A673 (cell line): ENCODE measurements at places on chromosomes 11 and 22.
A peak's percentile ranks its signal among the peaks of the same experiment; 100 is the strongest.

GRCh38 chr11:103699216-103699615, 337.2 kb upstream of the DDI1 start:
- DNase-seq: peak; percentile 69

DNA sequence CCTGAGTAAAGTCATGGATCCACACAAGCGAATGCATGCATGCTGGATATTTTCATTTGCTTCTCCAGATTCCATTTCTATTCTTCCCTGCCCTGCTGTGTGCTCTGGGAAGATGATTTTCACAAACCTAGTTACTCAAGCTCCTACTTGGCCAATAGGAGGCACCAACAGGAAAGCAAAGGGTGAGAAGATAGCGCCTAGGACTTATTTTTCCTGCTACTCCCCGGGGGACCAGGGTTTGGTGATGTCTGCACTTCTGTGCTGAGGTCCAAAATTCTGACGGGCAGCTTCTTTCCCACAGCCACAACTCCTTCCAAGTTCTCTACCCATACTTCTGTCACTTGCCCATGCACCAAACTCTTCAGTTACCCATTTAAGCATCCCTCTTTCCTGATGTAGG, 509.3 kb upstream of the TENM4 start:
- no peak for DNase-seq

GRCh38 chr11:763549-764321, 13.6 kb downstream of the GATD1 start:
- no peak for DNase-seq

GRCh38 chr11:384511-384910, 9.5 kb upstream of the PKP3 start:
- no peak for DNase-seq

- DNase-seq: no peak
Measured at GRCh38 chr11:102464859-102465500, 12.4 kb upstream of the TMEM123 start.

GRCh38 chr11:71239581-71239980, 12.8 kb downstream of the SHANK2 start:
- DNase-seq: no peak

GRCh38 chr11:75823946-75824345, 8.9 kb downstream of the UVRAG start:
- DNase-seq: no peak

DNA sequence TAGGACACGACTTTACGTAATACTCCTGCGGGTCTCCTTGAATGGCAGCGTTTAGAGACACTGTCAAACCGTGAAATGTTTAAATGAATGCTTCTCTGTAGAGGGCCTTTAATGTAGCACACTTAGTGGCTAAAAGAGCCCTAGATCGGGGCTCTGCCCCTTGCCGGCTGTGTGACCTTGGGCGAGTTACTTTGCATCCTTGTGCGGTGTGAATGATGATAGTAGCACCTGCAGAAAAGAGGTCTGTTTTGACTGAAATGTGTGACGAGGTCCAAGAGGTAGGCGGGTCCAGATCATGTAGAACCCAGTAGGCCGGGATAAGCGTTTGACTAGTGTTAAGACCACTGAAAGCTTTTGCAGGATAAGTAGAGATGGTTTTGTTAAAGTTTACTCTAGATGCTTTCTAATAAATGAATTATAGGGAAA, 866 bp downstream of the MED17 start:
- no peak for DNase-seq

DNA sequence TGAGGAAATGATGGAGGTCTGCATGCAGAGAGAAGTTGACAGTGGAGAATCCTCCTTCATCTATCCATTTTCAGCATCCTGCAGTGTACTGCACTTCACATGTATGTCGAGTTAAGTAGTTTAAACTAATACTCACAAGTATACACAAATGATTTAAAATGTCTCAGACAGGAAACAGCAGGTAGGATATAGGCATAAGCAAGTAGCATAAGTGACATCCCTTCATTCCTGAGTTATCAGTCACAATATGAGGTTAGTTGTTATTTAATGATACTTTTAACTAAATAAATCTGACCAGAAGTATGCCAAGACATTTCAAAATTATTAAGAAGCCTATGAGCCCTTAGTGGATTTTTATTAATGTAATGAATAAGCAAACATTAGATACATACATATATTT, 37.4 kb downstream of the MTMR2 start:
- DNase-seq: no peak

DNA sequence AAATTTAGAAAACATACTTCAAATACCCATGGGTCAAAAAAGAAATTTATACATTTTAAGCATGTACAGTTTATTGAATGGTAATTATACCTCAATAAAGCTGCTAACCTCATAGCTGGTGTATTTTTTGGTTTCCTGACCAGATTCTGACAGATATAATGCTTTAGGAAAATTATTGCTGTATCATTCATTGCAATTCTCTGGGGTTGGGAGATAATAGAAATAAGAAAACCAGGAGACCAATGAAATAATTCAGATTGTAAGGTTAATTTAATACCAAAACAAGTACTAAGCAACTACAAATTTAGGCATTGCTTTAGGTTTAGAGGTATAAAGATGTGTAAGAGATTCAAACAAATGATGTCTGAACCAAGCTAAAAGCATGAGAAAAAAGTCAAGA, 120.1 kb downstream of the ENTHD1 start:
- DNase-seq: no peak

DNA sequence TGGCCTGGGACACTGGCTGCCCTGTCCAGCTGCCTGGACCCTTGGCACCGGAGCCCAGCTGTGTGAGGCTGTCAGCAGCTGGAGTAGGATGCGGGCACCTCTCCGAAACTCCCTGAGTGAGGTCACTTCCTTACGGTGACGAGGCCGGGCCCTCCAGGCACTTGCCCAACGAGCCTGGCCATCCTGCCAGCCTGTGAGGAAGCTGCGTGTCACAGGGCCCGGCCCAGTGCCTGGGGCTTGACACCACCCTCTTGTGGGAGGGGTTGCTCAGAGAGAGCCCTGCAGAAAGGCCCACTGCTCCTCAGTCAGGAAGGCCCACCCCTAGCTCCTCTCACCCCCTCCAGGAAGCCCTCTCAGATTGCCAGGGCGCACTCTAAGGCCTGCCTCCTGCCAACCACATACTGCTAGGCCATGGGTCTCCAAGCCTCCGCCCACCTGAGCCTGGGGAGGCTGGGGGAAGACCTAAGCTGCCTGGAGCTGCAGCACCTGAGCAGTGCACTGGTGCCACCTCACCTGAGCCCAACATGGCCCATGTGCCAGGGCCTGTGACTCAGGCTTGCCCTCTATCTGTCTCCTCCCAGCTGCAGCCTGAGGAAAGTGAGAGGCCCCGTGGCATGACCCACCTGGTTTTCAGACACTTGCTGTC, 4.3 kb upstream of the PHLDA2 start:
- DNase-seq: peak; percentile 47

DNA sequence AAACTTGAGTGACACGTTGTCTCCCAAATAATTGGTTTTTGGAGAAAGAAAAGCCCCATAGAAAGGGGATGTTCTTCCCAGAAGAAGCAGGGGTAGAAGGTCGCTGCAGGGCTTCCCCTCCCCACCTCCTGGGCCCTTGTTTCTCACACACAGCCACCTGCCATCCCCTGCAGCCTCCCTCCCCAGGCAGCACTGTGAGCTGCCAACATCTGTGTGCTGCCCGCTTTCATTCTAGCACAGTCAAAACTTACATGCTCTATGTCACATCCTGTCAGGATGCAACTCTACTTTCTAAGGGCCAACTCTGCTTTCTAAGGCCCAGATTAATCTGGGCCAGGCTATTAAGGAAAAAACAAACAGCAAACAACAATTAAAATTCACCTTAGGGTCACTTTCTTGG, 309.4 kb upstream of the ZC3H12C start:
- DNase-seq: peak; percentile 9

GRCh38 chr11:31986201-31986889, 104.5 kb upstream of the RCN1 start:
- DNase-seq: no peak

DNA sequence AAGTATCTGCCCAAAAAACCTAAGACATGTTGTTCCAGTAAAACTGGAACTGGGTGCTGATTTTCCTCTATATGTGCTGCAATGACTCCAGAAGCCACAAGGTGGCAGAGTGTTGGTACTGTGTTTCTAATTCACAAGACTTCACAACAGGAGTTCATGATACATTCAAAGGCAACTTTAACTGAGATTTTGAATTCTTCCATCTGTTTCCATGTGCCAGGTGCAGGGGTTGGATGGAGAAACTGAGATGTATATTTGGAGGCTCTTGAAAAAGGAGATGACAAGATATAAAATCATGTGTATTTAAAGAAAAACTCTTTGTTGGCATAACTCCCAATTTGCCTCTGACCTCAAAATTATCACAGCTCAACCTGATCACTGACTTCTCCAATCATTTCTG, 1098.6 kb upstream of the CCDC90B start:
- DNase-seq: peak; percentile 64

GRCh38 chr11:79069504-79069903, 371.3 kb downstream of the TENM4 start:
- DNase-seq: no peak

DNA sequence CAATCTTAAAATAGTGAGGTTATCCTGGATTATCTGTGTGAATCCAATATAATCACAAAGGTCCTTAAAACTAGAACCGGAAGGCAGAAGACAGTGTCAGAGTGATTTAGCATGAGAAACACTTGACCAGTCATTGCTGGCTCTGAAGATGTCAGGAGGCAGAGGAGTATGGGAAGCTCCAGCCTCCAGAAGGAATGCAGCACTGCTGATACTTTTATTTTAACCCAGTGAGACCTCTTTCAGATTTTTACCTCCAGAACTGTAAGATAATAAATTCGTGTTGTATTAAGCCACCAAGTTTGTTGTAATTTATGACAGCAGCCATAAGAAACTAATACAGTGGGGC, 134.4 kb upstream of the ZC3H12C start:
- no peak for DNase-seq

DNA sequence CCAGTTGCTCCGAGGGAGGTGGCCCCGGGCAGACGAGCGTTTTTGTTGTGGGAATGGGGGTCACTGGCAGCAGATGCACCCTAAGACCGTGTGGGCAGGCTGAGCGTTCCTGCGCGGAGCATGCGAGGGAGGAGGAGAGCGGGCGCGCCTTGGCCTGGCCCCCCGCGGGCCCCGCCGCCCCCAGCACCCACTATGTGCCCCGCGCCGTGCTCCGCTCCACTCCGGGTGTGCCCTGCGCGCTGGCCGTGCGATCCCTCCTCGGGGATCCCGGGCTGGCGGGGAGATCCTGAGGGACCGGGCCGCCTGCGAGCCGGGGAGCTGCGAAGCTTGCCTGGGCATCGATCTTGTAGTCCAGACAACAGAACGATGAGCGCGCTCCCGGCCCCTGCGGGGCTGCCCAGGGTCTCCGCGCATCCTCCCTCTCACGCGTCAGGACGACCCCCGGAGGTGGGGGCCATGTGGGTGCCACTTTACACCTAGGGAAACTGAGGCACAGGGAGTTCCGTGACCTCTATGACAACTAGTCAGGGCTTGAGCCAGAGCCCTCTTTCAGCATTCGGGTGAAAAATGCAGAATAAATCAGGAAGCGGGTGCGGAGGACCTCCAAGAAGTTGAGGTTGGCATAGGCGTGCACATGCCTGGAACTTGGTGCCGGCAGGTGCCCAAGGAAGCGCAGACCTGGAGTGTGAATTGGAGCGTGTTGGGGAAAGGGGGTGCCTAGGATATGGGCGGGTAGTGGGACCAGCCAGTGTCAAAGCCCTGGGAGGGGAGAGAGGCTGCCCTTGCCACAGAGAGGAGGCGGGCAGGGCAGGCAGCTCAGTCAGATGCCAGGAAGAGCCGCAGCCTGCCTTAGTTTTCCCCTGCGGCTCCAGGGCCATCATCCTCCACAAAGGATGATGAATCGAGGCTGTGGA, 1.3 kb upstream of the KMT5B start:
- DNase-seq: no peak

GRCh38 chr22:46473021-46473779, 64.2 kb downstream of the CELSR1 start:
- no peak for DNase-seq

- no peak for DNase-seq
Measured at GRCh38 chr22:20738394-20739089, 35.4 kb upstream of the SERPIND1 start.

- DNase-seq: no peak
Measured at GRCh38 chr11:108818971-108819370, 154.1 kb downstream of the DDX10 start.

DNA sequence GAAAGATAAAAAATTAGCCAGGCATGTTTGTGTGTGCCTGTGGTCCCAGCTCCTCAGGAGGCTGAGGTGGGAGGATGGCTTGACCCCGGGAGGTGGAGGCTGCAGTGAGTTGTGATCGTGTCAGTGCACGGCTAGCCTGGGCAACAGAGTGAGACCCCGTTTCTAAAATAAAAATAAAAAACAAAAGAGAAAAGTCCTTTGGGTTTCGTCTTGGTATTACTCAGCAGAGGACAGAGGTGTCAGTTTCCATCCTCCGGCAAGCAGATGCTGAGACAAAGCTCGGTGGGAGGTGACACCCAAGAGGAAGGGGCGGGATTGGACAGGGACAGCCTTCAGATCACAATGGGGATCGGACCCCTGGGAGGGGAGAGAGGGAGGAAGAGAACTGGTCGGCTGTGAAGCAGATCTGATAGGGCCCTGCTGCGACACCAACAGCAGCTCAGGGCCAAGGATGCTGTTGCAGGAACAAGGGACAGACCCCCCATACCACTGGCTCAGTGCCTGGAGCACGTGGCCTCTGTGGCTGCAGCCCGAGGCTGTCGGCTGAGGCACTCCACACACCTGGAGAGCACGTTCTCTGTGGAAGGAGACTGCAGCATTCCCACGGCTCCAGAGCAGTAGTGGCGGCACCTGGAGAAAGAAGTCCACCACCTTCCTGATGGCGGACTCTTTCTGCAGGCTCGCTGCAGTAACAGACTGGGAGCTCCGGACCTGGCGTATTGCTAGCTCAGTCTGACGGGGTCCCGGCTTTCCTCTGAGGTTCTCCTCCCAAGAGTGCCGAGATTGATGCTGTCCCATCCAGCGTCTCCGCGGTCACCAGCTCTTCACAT, 5.2 kb upstream of the BID start:
- peak; percentile 37 for DNase-seq

GRCh38 chr11:117182551-117182935, 4.0 kb downstream of the SIDT2 start:
- DNase-seq: no peak

DNA sequence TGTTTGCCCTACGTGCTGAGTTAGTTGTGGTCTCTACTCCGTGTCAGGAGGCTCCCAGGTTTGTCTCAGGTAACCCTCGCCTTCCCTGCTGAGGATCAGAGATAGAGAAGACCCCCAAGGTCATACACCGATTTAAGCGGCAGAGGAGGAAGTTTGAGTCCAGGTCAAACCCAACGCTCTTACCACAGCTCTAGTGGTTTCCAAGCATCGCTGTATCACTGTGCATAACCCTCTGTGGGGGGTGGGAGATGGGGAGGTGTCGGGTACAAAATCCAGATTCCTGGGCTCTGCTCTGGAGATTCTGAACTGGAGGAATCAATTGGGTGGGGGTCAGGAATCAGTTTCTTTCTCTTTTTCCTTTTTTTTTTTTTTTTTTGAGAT, 627 bp downstream of the DNAJC4 start:
- no peak for DNase-seq

DNA sequence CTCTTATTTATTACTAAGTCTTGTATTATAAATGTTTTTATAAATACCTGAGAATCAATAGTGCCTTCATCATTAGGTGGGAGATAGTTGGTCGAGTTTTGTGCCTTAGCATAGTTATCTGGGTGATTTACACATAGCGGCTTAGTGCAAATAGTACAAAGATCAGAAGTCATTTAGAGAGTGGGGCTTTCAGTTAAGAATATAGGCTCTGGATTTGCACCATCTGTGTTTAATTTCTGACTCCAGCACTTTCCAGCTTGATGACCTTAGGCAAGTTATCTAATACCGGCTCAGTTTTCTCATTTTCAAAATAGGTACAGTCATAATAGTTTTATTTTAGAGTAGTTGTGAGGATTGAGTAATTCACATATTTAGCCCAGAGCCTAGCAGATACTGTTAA, 26.4 kb downstream of the PDE3B start:
- DNase-seq: no peak
